ENCODE measurements at places on chromosomes 5 and 9. TPM values are rescaled to one million over a fixed set of nuclear protein-coding genes. Genes with fewer than 3 reads are reported as not detected.

MLANA gene
- not detected for total RNA-seq

GABRA6 gene
- total RNA-seq = not detected

ARL10 gene
- 8.8 TPM for total RNA-seq

RANBP17 gene
- 7.1 TPM for total RNA-seq

SLC36A2 gene
- not detected for total RNA-seq

UNC5A gene
- total RNA-seq = 1.1 TPM

C9orf153 gene
- total RNA-seq = not detected

AK6 gene
- total RNA-seq = 25.9 TPM

- no peak for DNase-seq
These were observed 124.7 kb downstream of the GHR start for GRCh38 chr5:42547894-42548293.

DNA sequence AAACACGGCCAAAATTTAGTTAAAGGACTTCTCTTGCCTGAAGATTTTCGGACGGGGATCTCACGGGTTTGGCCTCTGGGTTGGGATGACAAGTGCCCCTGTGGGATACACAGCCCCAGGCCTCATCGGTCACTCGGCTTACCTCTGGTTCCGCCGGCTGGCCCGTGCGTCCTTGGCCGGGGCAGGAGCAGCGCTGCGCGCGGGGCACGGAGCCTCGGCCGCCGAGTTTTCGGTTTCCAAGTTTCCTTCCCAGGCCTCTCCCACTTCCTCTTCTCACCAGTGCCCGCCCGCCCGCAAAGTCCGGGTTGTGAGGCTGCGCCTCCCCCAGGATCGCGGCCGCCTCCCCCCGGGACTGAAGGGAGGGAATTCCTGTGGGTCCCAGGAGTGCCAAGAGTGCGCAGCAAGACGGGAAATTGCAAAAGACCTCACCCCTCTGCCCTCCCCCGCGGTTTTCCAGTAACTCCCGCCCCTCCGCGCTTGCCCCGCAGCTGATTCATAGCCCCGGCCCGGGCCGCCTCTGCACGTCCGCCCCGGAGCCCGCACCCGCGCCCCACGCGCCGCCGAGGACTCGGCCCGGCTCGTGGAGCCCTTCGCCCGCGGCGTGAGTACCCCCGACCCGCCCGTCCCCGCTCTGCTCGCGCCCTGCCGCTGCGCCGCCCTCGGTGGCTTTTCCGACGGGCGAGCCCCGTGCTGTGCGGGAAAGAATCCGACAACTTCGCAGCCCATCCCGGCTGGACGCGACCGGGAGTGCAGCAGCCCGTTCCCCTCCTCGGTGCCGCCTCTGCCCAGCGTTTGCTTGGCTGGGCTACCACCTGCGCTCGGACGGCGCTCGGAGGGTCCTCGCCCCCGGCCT lies at the start of gene OSMR:
OSMR (plus strand) TSS at position 487 of the 853 bp plus-strand sequence. CDS start 23,033 bp downstream, outside the sequence.
- peak; percentile 90 for DNase-seq

- DNase-seq = no peak
These were observed 51.2 kb upstream of the RPS23 start for GRCh38 chr5:82329393-82329792.

- DNase-seq = no peak
These were observed 28.3 kb downstream of the EBF1 start for GRCh38 chr5:159071382-159071781.

GRCh38 chr9:122463828-122464632 lies 13.7 kb downstream of the OR1J1 start:
- DNase-seq = no peak

DNA sequence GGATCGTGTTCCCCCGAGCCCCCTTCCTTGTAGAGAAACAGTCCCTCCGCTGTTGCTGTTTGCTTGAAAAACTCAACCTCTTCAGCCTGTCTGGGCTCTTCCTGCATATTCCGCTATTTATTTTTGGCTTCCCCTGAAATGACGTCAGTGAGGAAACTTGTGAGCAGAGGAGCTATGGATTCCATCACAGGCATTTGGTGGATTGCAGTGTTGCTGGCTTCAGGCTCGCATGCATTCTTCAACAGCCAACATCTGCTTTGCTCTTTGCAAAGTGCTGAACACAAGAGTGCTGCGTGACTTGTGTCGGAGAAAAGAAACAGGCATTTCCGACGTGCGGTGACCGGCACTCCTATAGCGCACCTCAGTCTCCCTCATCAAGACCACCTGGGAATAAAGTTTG lies 232.7 kb downstream of the RFK start:
- no peak for DNase-seq

GRCh38 chr9:114238891-114239875 lies 83.7 kb upstream of the ORM1 start:
- no peak for DNase-seq

GRCh38 chr5:103693517-103693916 lies 130.9 kb upstream of the NUDT12 start:
- DNase-seq = no peak

DNA sequence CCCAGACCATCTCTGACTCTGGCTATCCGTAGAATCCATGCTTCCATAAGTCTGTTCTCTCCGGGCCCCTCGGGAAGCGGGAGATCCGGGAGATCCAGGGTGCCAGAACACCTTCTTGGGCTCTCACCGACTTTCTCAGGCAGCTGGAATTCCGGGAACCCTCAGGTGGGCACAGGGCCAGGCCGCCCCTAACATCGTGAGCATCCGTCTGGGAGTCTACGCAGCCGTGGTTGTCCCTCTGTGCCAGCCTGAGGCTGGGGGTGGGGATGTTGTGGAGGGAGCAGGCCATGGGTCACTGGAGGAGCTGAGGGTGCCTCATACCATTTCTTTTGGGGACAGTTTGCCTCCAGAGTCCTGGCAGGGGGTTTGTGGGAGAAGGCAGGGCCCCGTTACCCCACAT lies 92.3 kb upstream of the COL5A1 start:
- DNase-seq = no peak

- no peak for DNase-seq
These were observed 52.3 kb downstream of the POC5 start for GRCh38 chr5:75664979-75665378.

DNA sequence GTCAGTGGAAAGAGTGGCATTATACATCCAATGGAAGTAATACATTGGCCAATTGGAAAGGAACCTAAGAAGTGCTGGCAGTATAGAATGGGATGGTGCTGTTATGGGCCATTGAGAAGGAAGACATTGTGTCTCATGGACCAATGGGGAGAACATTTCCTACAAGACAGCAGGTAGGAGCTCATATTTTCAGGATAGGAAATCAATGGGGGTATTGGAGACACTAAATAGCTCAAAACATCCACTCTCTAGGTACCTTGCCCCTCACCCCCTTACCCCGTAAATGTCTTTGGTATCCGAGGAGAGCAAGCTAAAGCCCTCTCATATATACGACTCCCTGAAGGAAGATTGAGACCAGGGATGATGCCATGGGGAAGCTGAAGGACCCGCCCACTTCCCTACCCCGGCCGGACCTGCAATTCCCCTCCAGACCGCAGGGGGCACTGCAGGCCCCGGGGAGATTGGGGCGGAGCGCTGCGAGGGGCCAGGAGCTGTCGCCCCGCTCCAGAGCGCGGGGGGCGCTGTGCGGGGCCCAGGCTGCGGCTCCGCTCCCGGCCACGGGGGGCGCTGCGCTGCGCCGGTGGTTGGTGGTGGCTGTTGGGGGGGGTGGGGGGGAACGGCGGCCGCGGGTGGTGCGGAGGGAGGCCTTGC lies at the start of gene KDM3B:
KDM3B (plus strand) TSS at position 615 of the 651 bp plus-strand sequence. CDS start 111 bp downstream, outside the sequence.
- no peak for DNase-seq

- no peak for DNase-seq
These were observed 18.0 kb upstream of the FBP2 start for GRCh38 chr9:94611638-94612068.

DNA sequence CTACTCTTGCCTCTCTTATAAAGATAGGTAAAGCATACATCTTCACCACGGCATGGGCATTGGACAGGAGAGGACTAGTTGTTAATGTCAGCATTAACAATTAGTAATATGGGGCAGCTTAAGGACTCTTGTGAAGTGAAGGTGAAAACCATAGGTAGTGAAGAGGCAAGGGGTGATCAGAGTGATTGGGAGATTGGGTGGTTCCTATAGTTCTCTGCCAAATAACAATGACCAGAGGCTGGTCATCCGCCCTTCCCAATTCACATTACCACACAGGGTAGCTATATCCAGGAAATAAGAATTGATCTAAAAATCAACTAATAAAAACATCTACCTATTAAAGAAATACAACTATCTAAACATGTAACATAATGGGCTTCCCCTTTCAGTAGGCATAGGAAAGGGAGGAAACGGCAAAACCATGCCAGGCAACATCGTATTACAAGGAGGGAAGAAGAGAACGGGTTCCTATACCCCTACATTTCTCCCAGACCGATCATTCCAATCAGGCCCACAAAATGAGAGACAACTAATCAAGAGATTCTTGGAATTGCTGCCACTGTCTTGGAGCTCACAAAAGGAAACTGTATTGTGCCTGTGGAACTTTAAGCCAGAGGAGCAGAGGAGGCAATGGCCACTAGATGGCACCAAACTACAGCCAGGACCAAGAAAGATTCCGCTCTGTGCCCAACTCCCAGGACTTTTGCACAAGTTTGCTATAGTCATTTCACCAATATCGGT lies 121.6 kb downstream of the FBXL17 start:
- peak; percentile 51 for DNase-seq

GRCh38 chr5:113145757-113146387 lies 169.3 kb downstream of the DCP2 start:
- no peak for DNase-seq

DNA sequence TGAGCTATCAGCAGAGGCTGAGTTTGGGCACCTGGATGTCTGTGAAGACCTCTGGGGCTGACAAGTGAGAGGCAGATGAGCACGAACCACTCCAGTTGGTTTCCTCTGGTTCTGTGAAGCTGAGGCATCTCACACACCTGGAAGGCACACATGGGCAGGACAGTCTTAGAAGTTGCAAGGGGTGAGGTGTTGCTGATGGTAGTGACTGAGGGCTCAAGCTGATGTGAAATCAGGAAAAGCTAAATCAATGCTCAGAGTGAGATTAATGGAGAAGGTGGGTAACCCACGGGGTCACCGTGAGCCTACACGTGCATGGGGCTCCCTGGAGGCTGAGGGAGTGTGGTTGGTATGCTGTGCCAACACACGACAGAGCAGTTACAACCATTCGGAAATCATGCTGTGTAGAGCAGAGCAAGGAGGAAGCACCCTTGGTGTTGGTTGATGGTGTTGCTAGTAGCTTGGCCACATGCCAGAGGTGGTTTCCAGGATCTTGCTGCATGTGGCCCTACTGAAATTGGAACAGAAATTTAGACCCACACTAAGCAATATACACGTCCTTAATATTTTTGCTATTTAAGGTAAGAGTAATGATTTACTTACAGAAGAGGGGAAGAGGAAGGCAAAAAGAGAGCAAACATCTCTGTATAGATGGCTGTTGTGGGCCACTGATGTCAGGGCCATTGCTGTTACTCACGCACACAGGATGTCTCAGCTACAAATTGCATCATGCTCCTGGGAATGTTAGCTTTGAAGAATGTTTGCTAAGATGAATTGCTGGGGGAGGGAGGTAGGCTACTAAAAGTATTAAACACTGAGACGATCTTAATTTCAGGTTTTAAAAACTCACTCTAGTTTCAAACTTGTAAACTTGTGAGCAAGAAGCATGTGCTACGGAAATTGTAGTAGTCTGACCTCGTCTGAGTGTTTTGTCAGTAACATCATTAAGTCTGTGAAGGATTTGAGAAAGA lies 170.5 kb downstream of the ARHGEF28 start:
- peak; percentile 93 for DNase-seq

DNA sequence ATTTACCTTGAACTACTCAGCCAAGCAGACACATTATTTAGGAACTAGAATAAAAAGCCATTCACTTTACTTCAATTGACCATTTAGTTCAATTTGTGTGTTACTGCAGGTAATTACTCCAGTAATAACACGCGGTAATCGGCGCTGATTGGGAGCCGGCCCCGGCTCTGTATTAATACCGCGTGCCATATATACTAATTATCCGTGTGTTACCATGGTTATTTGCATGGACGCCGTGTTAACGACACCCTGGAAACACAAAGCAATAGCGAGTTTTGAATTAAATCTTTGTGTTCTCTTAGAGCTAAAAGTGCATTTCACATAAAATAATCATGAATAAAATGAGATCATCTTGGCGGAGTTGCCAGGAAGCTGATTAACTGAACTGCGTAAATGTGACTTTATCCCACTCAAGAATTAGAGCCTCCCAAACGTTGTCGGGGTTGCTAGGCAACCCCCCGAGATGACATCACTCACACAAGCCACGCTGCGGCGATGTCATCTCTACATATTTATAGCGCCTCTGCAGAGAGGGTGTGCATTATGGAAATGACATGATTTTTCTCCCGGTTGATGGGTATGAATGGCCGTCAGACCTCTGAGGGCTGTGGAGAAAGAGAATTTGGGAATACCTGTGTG lies 41.4 kb upstream of the RNU6ATAC start:
- no peak for DNase-seq

DNA sequence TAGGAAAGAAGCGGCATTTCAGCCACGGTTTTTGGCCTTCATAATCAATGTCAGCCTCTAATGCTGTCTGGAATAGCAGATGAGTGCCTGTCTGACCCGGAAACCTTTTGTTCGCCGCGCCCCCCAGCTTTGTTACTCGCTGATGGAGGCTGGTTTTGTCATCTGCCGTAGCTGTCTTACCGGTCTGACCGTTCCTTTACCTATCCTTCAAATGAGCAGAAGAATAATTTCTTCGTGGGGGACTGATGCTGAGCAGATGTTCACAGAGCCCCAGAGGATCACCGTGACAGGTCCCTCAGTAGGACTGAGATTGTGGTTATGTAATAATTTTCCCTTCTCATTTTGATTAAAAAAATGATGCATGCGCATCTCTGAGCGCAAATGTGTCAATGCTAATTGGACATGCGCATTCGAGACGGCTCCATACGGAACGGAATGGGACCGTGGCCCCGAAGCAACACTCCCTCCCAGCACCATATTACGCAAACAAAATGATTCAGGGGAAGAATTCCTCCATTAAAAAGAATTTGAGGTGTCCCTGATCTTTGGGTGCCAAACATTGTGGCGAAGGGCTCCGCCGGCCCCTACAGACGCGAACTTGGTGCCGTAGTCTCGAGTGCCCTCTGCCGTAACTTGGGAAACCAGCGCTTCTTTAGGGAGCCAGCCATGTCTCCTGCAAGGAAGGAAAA lies 27.6 kb downstream of the TLX3 start:
- DNase-seq = peak; percentile 4

GRCh38 chr5:7857926-7858632 lies 7.1 kb upstream of the CFAP90 start:
- DNase-seq = no peak

DNA sequence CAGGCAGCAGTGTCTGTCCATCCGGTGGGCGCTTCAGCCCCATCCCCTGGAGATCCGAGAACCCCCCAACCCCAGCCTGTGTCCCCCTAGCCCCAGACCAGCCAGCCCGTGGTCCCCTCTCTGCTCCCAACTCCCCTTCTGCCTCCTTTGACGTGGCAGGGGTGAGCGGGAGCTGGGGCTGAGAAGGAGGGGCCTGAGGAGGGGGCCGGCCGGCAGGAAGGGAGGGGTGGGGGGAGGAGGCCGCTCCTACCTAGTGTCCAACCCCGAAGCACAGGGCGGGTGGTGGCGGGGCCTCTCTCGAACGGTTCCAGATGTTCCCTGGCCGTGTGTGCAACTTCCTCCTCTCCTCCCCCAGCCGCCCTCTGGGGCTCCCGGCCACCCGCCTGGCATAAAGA lies 31.0 kb downstream of the GOLGA2 start:
- no peak for DNase-seq

- no peak for DNase-seq
These were observed 48.8 kb upstream of the FREM1 start for GRCh38 chr9:14958989-14959388.
